ENCODE measurements at places on chromosomes 1 and 21.

- no peak for DNase-seq
Measured at GRCh38 chr1:2861143-2861987, 59.9 kb upstream of the TTC34 start.

DNA sequence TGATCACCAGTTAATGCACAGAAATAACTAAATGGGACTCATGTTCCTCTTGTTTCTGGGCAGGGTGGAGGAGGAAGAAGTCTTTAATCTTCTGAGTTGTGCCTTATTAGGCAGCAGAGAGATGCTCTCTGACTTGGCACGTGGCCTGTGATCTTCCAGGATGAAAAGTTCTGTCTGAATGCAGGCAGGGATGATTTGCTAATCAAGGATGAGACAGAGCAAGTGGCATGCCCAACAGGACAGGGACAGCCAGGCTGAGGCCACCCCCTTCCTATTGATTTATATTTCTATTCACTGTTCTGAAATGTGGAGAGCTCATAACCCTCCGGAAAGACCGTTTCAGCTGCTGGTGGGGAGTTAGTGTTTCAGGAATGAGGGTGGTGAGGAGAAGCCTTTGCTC lies 477.8 kb upstream of the CAMK1G start:
- DNase-seq, result no peak

- DNase-seq, result no peak
Measured at GRCh38 chr1:87358219-87358618, 29.5 kb downstream of the LMO4 start.

GRCh38 chr1:58570817-58571216 lies 6.2 kb downstream of the TACSTD2 start:
- no peak for DNase-seq

GRCh38 chr1:153119491-153119971 lies 6.2 kb upstream of the SPRR2F start:
- no peak for DNase-seq

- DNase-seq, result no peak
Measured at GRCh38 chr1:160978510-160978927, 23.9 kb upstream of the ITLN2 start.

- no peak for DNase-seq
Measured at GRCh38 chr1:1148061-1148460, 25.6 kb upstream of the TTLL10 start.

- DNase-seq, result no peak
Measured at GRCh38 chr1:48207536-48208075, 14.9 kb upstream of the SLC5A9 start.

DNA sequence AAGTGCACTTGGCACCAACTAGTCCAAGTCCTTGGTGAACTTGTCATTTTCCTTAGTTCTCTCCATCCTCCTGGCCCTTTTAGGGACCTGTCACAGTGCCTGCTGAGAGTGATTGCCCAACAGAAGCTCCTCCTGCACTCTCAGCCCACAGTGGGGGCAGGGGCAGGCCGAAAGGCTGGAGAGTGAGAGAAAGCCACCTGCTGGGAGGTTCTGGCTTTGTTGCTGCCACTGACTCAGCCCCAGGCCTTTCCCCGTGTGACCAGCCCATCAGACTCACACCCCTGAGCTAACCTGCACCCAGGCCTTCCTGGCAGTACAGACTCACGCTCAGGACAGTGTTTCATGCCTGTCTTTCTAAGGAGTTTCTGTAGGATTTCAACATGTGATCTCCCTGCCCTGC lies 17.1 kb upstream of the PROK1 start:
- no peak for DNase-seq

DNA sequence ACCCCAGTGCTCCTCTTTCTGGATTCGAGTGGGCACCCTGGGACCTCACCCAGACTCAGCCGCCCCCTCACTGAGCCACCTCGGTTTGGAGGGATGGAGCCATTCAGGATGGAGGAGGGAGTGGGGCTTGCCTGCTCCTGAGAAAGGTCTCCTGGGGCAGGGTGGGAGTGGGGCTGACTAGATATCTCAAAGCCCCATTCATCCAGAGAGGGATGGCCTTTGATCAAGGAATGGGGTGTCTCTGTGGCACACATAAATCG lies 10.1 kb upstream of the SPSB1 start:
- no peak for DNase-seq

DNA sequence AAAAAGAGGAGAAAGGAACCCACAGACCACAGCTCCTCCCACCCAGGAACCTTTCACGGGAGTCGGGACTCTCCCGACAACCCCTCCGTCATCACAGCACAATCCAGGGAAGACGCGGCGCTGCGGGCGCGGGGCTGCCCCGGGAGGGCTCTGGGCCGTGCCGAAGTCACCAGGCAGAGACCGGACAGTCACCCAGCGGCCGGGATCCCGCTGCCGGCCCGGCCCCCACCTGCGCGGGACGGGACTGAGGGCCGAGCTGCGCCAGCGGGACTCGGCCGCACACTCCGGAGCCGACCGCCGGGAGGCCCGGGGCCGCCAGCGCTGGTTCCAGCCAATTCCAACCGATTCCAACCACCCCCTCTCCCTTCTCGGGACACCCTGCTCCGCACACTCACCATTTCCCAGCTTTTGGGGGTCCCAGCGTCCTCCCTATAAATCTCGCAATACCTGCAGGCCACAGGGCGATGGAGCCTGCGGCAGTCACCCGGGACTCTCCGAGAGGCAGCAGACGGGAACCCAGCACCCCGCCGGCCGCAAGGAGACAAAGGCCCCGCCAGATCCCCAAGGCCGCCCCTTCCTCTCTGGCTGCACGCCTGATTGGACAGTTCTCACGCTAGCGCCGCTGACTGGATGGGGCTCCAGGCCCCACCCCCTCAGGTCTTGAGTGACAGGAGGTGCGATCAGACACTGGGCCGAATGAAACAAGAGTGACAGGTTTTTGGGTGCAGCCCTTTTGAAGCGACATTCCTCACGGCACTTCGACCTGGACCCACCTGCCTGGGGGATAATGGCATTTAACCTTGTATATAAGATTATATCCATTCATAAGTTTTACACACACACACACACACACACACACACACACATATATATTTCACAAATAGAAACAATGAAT lies at the start of gene ZNF695:
TSS of gene ZNF695 (minus strand) at position 547 of the 895 bp plus-strand sequence. CDS start at position 398, 149 bp downstream.
- peak; percentile 18 for DNase-seq

- no peak for DNase-seq
Measured at GRCh38 chr21:32826329-32827167, 55.0 kb upstream of the PAXBP1 start.

DNA sequence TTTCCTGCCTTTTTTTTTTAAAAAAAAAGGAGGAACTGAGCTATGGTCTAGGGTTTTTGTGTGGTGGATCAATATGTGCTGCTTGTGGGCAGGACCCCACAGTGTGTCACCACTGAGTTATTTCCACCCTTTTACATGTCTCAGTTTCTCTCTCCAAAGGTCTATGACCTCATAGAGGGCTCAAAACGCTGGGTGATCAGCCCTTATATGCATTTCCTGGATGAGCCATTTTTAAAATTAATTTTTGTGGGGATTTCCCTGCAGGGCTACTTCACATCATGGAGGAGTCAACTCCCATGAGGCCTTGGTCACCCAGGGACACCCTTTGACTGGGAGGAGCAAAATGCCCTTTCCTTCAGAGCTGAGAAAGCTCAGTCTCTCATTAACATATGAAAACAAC lies 20.7 kb upstream of the HAO2 start:
- DNase-seq, result no peak

GRCh38 chr1:116693759-116694480 lies 26.4 kb upstream of the IGSF3 start:
- no peak for DNase-seq

DNA sequence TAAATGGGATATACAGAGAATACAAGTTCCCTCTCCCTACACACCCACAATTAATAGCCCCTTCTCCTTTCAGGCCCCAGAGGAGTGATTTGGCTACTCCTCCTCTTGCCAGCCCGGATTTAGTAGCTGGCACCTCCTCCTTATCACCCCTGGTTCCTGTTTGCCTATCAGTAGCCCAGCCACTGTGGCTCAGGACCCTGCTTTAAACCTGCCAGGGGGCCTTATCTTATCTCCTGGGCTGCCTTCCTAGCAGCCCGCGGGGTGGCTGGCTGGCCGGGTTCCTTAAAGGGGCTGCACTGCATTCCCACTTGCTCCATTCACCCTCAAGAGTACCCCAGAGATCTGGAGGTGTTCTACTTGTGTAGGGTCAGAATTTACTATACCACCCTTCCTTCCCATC lies 70.4 kb downstream of the PLEKHA6 start:
- DNase-seq, result no peak

DNA sequence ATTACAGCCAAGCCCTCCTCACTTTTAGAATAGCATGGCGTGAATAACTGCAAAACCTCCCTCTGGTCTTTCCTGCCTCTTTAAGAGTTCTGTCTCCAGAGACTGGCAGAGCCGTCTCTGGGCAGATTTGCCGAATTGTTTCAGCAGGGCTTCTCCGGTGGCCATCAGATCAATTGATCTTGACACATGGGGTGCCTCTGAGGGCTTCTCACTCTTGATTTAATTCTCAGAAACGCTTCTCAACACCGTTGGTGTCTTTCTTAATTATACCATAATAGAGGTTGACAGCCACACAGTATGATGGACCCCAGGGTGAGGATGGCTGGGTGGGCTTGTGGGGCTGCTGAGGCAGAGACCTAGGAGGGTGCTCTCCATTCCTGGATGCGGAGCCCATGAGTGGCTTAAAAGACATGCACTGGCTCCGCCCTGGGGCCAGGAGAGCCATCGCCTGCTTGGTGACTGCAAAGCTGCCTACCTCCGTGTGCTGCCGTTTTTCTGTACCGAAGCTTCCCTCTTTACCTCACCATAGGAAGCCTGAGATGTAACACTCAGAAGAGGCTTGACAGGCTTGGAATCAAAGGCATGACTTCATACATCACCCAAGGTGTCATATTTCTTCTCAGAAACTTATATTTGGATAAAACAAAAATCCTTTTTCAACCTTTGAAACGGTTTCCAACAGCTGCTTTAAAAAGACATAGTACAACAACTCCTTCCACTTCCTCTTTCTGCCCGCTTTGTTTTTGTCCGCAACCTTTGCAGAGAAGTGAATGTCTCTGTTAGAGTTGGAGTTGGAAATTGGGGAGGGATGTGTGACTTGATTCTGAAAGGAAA lies 82.9 kb downstream of the GALNT2 start:
- DNase-seq, result no peak

- no peak for DNase-seq
Measured at GRCh38 chr1:208258277-208258676, 14.1 kb upstream of the PLXNA2 start.

DNA sequence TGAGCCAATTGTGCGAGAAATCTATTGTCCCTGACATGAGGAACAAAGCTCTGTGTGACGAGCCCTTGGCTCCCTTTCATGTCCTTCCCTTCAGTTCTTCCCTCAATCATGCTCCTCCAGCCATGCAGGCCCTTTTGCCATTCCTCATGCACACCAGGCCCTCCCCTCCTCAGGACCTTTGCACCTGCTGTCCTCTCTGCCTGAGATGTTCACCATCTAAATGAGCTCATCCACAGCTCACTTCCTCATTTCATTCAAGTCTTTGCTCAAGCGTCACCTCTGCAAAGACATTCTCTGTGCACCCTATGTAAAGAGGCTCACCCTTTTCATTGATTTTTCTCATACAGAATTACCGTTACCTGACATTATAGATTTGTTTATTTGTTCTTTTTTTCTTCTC lies 43.7 kb downstream of the C8B start:
- no peak for DNase-seq

GRCh38 chr1:109391157-109391556 lies 6.6 kb downstream of the SORT1 start:
- no peak for DNase-seq

DNA sequence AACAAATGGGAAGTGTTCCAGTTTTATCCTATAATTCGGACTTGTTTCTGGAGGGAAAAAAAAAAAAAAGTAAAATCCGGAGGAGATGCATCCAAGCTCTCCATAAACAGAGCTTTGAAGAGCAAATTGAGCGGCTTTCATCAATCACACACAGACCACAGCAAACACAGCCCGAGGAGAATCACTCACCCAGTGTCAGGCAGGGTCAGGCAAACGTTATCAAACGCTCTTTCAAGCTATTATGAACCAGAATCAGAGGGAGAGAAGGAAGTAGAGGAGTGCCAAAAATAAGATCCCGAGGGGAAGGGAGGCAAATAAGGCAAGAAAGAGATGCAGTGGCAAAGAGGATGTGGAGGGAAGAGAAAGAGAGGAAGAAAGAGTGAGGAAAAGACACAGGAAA lies 188.3 kb upstream of the CAMK1G start:
- DNase-seq, result no peak

- DNase-seq, result no peak
Measured at GRCh38 chr1:207659545-207660153, 14.7 kb downstream of the CR1L start.

DNA sequence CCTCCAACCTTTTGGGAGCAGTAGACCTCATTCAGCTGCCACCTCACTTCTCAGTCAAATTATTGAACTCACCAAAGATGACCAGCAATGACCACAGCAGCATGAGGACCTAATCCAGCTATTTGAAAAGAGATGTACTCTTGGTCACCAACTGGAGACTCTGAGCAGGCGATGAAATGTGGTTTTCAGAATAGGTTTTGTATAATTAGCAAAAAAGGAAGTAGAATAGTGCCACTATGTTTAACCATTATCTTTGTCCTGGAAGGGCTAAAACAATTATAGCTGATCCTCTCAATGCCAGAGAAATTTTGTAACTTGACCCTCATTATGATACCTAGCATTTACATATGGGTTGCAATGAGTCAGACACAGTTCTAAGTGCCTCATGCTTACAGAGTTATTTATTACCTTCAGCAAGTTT lies at the start of gene FCRL2:
TSS of gene FCRL2 (minus strand) at position 162 of the 421 bp plus-strand sequence. CDS start at position 103, 59 bp downstream.
- DNase-seq, result no peak

- DNase-seq, result no peak
Measured at GRCh38 chr1:53349369-53349835, 21.5 kb upstream of the LRP8 start.
